Activated CD4-positive, alpha-beta memory T cell treated with anti-CD3 and anti-CD28 coated beads, Interleukin-2, amount 10 ng/mL, durations not matched to agents 7 days and 5 days (primary cell): ENCODE measurements at places on chromosomes 6 and 20.

DNA sequence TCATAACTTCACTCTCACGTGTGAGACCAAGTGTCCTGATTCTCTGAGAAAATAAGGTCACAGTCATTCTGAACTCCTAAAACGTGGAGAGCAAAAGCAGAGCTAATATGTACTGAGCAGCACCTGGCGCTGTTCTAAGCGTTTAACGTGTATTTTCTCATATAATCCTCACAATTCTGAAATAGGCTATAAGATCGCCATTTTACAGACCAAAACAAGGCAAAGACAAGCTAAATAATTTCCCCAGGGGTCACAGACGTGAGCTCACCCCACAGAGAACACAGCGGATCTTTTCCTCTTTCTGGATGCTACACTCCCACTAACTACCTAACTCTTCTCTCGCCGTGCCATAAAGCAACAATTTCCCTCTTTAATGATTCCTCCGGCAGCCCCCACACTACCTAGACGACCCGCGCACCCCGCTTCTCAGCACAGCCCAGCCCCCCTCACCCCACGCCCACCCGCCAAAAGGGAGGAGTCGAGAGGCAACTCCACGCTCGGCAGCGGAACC, 636 bp downstream of the SUPT3H start:
- DNase-seq = no peak

GRCh38 chr6:15500078-15500740, 162.6 kb downstream of the DTNBP1 start:
- DNase-seq = no peak

DNA sequence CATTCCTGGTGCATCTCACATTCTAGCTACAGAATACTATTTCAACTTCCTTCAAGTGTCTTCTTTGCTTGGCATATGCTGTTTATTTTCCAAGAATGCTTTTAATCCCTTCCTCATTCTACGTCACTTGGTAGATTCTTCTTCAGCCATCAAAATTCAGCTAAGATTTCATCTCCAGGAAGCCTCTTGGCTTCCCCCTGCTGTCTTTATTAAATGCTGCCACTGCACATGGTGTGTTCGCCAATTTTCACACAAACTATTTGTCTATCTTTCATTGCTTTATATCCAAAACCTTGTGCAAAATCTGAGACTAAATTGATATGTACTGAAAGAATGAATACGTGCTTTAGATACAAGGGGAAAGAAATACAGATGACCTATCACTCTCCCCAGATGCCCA, 253.0 kb downstream of the RFPL4B start:
- DNase-seq = no peak

- no peak for DNase-seq
Observed at GRCh38 chr6:16544006-16544405, 217.3 kb downstream of the ATXN1 start.

DNA sequence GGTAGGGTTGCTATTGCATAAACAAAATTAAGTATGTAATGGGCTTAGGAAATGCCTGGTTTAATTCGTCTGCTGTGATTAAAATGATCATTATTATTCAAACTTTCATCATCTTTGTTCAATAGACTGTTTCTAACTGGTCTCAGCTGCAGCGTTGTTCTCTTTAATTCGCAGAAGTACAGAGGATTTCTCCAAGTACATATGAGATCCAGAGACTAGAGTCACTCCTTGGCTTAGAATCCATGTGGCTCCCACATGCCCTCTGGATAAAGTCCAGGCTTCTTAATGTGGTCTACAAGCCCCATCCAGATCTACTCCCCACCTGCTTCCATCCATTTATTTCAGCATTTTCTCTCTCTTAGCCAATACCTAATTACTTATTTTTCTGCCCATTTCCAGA, 1.1 kb upstream of the ZBTB24 start:
- no peak for DNase-seq
